ENCODE measurements at places on chromosomes 7 and 10.

DNA sequence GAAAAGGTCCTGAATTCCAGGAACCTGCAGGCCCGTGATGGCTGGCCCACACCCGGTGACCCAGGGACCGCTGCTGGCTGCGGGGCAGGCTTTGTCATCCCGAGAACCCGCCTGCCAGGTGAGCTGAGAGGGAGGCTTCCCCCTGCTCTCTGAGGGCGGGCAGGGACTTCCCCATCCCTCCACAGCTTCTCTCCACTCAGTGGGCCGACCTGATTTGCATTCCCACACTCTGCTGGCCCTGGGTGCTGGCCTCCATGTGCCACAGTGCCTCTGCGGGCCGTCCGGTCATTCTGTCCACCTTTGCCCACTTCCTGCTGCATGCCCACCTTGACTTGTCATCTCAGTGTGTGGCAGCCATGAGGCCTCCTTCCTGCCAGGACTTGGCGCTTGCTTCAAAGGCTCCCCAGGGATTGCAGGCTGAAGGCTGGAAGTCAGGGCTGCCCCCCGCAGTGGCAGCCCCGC, 35.3 kb downstream of the PALD1 start:
- DNase-seq, result no peak

- DNase-seq, result no peak
These were observed 3.3 kb upstream of the ADAMTS14 start for GRCh38 chr10:70669015-70669414.

GRCh38 chr7:131047651-131048304, 279.9 kb upstream of the MKLN1 start:
- no peak for DNase-seq

- DNase-seq, result no peak
These were observed 16.5 kb downstream of the ANLN start for GRCh38 chr7:36406156-36406555.

- no peak for DNase-seq
These were observed 71.4 kb downstream of the TCF7L2 start for GRCh38 chr10:113021268-113022040.

Data from stimulated activated CD8-positive, alpha-beta memory T cell treated with anti-CD3 and anti-CD28 coated beads, Interleukin-15, amount 100 ng/mL, for 4 hours (primary cell).